ENCODE measurements at places on chromosomes 1 and 21. TPM values are rescaled to one million over a fixed set of nuclear protein-coding genes. Genes with fewer than 3 reads are reported as not detected.

- no peak for DNase-seq
These were observed 207.3 kb downstream of the SDCCAG8 start for GRCh38 chr1:243462929-243463697.

DNA sequence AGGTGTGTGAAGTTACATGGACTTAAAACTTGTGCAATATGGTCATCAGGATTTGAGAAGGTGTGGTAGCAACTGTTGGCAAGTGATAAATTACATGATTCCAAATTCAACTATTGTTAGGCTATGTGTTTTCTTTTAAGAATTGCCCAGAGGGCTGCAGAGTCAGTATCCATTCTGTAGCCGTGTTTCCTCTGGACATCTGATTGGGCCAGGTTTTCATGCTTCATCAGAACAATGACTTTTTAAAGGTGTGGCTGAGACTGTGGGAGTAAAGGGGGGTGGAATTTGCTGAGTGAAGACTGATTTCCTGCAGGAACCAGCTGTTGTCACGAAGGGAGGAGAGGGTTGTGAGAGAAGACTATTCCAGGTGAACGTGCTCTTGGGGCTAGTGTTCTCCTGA lies 1.7 kb upstream of the HRNR start:
- no peak for DNase-seq

DNA sequence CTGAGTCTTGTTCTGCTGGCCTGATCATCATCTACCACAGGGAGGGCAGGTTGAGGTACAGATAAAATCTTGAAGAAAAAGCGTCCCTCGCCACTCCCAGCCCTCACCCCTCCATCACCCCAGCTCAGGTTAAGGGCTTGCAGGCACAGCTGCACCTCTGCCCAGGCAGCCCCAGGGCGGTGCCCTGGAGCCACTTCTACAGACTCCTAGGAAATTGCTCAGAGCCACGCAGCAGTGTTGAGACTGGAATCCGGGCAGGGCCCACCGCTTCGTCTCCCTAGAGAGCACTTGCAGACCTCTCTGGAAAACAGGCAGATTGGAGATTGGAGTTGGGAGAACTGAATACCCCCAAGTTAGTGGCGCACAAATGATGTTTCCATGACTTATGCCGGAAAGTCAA lies 35.3 kb downstream of the VN1R5 start:
- DNase-seq, result no peak

DNA sequence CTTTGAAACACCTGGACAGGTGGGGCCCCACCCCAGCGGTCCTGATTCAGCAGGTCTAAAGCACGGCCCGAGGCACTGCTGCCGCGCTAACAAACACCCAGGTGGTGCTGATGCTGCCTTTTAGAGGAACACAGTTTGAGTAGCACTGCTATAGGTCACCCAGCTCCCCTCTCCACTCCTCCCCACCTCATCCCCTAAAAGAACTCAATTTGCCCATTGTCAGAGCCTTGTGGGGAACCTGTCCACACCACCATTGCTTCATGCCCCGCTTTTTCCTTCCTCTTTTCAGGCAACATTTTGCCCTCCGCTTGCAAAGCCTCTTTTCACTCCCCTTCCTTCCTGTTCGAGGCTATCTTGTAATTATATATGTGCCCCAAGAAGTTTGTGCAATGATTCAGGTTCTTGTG lies 26.2 kb upstream of the PADI4 start:
- DNase-seq, result no peak

DNA sequence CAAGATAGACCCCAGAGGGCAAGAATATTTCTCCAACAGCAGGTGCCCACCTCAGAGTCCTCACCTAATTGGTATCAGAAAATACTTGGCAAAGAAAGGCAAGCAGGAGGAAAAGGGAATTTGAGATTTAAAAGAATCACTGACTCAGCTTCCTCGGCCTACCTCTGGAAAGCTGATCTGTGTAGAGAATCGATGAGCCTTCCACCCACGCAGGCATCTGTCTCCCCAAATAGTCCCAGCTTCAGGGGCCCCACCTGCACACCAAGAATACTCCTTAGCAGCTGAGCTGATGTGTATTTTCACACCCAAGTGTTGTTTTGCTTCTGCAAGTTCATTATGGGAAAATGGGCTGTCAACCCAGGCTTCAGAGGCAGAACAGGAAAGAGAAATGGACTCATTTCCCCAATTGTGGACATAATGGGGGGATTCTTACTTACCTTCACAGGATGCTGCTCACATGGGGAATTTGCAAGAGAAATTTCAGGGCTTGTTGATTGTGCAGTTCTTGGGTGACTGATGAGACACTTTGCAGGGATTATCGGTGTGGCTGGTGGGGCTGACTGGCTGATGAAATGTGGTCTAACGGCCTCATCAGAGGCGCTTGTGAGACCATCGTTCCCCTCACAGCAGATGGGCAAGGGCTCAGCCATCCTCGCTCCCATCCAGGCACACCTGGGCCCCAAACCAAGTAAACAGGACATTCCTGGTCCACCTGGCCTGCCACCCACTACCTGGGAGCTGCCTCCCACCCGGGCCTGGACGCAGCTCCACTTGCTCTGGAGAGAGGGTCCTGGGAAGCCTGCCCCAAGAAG lies 436.3 kb downstream of the PTPRU start:
- no peak for DNase-seq

DNA sequence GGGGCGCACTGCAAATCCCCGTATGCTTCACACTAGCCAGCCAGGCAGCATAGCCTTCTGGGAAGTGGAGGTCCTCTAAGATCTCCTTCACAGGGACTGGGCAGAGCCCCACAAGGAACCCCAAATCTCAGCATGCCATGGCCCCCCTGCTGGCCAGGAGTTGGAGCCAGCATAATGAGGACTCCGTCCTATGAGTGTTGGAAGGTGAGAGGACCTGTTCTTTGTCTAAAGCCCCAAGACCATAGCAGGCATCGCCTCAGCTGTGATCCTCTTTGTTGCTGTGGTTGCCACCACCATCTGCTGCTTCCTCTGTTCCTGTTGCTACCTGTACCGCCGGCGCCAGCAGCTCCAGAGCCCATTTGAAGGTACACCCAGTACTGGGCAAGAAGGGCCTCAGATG lies 1.5 kb downstream of the SHISA4 start:
- DNase-seq, result no peak

Gene C1orf87
- not detected for total RNA-seq

Gene PPIAL4G
- not detected for total RNA-seq

Gene OBSCN
- 0.24 TPM for total RNA-seq

Gene FCRLA
- 11.2 TPM for total RNA-seq

Gene SPATA45
- not detected for total RNA-seq

Gene HPDL
- total RNA-seq, result 2.3 TPM

Data from RPMI7951 (cell line).